ENCODE measurements at places on chromosomes 12 and 14. TPM values are rescaled to one million over a fixed set of nuclear protein-coding genes. Genes with fewer than 3 reads are reported as not detected.

PRICKLE1 gene
- 1.1 TPM for total RNA-seq

GRCh38 chr12:110853836-110854235 is 7.0 kb downstream of the CCDC63 start:
- DNase-seq = no peak
- peaks cover 4% of the 10 kb centered on the region for H3K4me1 ChIP-seq
- no peak overlapping the region for H3K27ac ChIP-seq
- H3K36me3 ChIP-seq = no peaks in the 10 kb centered on the region
- no peak overlapping the region for H3K4me3 ChIP-seq

DNA sequence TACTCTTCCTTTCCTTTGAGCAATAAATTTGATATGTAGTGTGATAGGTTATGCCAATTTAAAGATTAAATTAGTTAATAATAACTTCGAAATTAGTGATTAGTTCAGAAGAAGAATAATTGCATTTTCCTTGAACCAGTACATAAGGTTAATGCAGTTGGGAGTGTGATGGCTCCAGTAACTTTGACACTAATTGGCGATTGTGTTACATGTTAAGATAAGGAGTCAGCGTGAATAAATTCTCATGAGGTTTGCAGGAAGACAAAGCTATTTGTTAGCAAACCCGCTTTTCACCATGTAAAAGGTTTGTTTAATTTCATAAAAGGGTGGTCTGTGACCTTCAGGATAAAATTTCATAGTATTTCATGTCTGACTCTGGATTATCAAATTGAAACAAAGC is 1226.8 kb downstream of the SLC16A7 start:
- no peaks in the 10 kb centered on the region for H3K27me3 ChIP-seq
- H3K4me3 ChIP-seq = no peak overlapping the region
- no peak overlapping the region for H3K27ac ChIP-seq

APOLD1 gene
- 1.4 TPM for total RNA-seq

DNA sequence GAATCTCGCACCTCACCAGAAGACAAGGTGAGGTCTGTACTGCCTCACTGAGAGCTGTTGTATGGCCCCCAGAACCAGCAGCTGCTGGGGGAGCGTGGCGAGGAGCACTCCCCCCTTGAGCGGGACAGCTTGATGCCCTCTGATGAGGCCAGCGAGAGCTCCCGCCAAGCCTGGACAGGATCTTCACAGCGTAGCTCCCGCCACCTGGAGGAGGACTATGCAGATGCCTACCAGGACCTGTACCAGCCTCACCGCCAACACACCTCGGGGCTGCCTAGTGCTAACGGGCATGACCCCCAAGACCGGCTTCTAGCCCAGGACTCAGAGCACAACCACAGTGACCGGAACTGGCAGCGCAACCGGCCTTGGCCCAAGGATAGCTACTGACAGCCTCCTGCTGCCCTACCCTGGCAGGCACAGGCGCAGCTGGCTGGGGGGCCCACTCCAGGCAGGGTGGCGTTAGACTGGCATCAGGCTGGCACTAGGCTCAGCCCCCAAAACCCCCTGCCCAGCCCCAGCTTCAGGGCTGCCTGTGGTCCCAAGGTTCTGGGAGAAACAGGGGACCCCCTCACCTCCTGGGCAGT is 9.3 kb downstream of the CACNB3 start:
- peaks cover 23% of the 10 kb centered on the region for H3K36me3 ChIP-seq
- H3K27me3 ChIP-seq = no peaks in the 10 kb centered on the region
- H3K4me1 ChIP-seq = no peaks in the 10 kb centered on the region
- no peak overlapping the region for H3K4me3 ChIP-seq

- H3K27me3 ChIP-seq = no peaks in the 10 kb centered on the region
- no peaks in the 10 kb centered on the region for H3K36me3 ChIP-seq
- H3K4me1 ChIP-seq = no peaks in the 10 kb centered on the region
- H3K4me3 ChIP-seq = no peak overlapping the region
Measured at GRCh38 chr14:32510815-32511214, 181.7 kb downstream of the AKAP6 start.

DNA sequence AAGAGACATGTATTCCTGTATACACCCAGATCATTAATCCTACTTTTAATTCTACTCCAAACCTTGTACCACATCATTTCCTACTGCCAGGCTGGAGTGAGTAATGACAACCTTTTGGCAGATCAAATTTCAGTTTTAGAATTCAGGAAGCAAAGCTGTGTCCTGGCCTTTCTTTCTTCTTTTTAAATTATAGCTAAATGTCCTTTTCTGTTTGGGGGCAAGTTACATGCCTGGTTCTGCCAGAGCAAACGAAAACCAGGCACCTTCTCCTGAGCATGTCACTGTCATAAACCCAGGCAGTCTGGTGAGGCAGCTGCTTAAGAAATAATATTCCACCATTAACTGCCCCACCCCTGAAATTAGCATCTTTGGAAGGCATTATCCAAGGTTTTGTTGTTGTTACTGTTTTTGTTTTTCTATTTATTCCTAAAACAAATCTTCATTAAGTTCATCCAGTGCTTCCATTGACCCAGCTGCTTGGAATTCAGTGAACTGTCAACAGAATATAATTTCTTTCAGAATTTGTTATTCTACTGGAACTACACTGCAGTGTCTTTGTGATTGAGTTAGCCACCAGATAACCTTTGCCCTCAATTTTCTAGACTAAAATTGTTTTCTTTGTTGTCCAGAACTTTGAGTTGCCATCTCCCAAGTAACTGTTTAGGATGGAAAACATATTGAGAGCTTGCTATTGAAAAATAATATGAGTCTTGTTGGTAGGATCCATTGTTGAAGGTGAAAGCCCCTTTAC is 33.2 kb downstream of the SAMD4A start:
- H3K27me3 ChIP-seq = no peaks in the 10 kb centered on the region
- no peak overlapping the region for H3K4me3 ChIP-seq
- H3K4me1 ChIP-seq = peaks cover 9% of the 10 kb centered on the region
- H3K36me3 ChIP-seq = peaks cover 70% of the 10 kb centered on the region
- H3K27ac ChIP-seq = no peak overlapping the region

DNA sequence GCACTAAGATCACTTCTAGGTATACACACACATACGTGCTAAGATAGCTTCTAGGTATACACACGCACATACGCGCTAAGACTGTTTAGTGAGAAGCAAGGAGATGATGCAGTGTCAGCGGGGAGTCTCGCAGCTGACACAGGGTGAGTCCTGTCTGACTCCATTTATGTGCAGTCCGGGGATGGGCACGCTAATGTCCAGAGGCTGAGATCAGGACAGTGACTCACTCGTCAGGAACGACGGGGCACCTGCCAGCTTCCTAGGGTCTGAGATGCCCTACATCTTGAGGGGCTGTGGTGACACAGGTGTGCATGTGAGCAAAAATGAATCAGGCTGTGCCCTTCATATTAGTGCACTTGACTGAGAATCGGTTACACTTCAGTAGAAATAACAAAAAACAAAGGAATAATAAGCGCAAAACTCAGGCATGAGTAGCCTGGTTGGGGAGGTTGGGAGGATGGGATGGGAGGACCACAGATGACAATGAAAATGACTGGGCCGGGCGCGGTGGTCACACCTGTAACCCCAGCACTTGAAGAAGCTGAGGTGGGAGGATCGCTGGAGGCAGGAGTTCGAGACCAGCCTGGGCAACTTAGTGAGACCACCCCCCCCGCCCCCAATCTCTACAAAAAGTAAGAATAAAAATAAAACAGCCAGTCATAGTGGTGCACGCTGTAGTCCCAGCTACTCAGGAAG is 29.1 kb upstream of the ULK1 start:
- no peaks in the 10 kb centered on the region for H3K27me3 ChIP-seq
- H3K4me3 ChIP-seq = no peak overlapping the region
- H3K27ac ChIP-seq = no peak overlapping the region
- peaks cover 7% of the 10 kb centered on the region for H3K4me1 ChIP-seq
- no peaks in the 10 kb centered on the region for H3K36me3 ChIP-seq

GRCh38 chr14:66746316-66747006 is 238.5 kb downstream of the GPHN start:
- no peak overlapping the region for H3K27ac ChIP-seq
- H3K4me1 ChIP-seq = no peaks in the 10 kb centered on the region
- DNase-seq = peak; percentile 61
- H3K4me3 ChIP-seq = no peak overlapping the region

DNA sequence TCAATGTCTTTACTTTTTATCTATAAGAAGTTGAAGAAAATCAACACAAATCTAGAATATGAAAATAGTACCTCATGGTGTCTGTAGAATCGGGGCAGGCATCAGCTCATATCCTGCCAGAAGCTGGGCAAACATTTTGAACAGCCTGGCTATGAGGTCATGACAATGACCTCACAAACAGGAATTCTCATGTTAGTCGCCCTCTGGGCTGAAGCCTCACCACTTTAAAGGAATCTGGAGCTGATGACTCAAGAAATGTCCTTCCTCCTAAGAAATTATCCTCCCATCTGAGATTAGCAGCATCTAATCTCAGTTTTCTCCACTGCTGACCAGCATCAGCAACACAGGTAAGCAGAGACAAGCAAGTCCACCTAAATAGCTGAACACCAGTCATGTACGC is 27.1 kb downstream of the CLIP1 start:
- H3K4me3 ChIP-seq = no peak overlapping the region
- H3K27me3 ChIP-seq = no peaks in the 10 kb centered on the region
- H3K27ac ChIP-seq = no peak overlapping the region
- H3K4me1 ChIP-seq = peaks cover 14% of the 10 kb centered on the region

DNA sequence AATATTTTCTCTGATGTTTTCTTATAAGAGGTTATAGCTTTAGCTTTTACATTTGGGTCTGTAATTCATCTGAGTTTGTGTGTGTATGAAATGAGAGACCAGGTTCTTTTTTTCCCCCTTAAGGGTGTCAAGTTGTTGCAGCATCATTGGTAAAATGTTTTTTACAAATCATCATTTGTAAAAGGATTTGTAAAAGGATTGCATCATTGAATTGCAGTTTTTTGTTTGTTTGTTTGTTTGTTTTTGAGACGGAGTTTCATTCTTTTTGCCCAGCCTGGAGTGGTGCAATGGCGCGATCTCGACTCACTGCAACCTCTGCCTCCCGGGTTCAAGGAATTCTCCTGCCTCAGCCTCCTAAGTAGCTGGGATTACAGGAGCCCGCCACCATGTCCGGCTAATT is 31.1 kb downstream of the MAPKAPK5 start:
- no peak overlapping the region for H3K27ac ChIP-seq
- H3K4me3 ChIP-seq = no peak overlapping the region

DNA sequence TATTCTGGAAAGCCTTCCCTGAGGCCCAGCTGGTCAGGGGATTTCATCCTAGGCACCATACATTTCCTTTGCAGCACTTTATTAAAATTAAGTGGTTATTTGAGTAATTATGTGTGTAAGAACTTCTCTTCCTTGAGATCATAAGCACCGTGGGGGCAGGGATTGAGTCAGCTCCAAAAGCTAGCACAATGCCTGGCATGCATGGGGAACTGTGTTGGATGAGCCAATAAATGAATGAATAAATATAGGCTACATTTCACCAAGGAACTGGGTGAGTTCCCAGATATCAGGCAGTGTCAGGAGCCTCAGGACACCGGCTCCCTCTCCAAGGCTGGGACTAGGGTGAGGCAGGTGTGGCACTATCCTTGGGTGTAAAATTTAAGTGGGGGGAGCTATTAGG is 82.8 kb upstream of the FBXO21 start:
- DNase-seq = no peak
- no peaks in the 10 kb centered on the region for H3K27me3 ChIP-seq
- H3K4me1 ChIP-seq = peaks cover 11% of the 10 kb centered on the region
- H3K4me3 ChIP-seq = no peak overlapping the region
- no peaks in the 10 kb centered on the region for H3K36me3 ChIP-seq
- H3K27ac ChIP-seq = no peak overlapping the region

DNA sequence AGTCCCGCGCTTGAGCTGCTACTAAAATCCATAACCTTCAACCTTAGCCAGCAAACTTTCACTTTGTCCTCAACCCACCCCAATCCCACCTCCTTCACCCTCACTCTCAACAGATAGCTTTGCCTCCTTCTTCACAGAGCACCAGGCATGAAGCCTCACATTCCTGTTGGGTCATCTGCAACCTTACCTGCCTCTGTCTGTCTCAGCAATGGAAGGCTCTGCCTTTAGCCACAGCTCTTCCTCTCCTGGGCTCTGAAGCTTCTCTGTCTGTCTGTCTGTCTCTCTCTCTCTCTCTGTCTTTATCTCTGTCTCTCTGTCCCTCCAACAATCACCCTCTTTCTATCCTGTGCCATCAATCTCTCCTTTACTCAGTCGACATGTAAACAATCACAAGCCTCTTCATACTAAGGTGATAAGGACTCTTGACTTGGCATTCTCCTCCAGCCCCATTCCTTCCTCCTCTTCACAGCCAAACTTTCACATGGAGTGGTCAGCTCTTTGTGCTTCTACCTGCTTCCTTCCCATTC is 220.8 kb downstream of the SPTSSA start:
- no peak overlapping the region for H3K4me3 ChIP-seq
- no peaks in the 10 kb centered on the region for H3K36me3 ChIP-seq
- no peaks in the 10 kb centered on the region for H3K4me1 ChIP-seq
- H3K27ac ChIP-seq = no peak overlapping the region
- no peak for DNase-seq

SLC10A1 gene
- not detected for total RNA-seq

GRCh38 chr12:96235484-96235826 is 41.3 kb downstream of the ELK3 start:
- H3K4me1 ChIP-seq = no peaks in the 10 kb centered on the region
- no peak for DNase-seq
- no peak overlapping the region for H3K4me3 ChIP-seq
- H3K27me3 ChIP-seq = no peaks in the 10 kb centered on the region
- H3K36me3 ChIP-seq = no peaks in the 10 kb centered on the region

- H3K36me3 ChIP-seq = no peaks in the 10 kb centered on the region
- no peak for DNase-seq
- H3K4me3 ChIP-seq = no peak overlapping the region
- no peaks in the 10 kb centered on the region for H3K27me3 ChIP-seq
Measured at GRCh38 chr12:50537538-50537919, 32.7 kb downstream of the DIP2B start.

- peak overlapping the region; percentile 57 for H3K27ac ChIP-seq
- H3K36me3 ChIP-seq = no peaks in the 10 kb centered on the region
- no peak overlapping the region for H3K4me3 ChIP-seq
- H3K4me1 ChIP-seq = peaks cover 86% of the 10 kb centered on the region
Measured at GRCh38 chr12:117040496-117040895, 58.7 kb downstream of the TESC start.

OAS2 gene
- total RNA-seq = 6.3 TPM

PSMB11 gene
- not detected for total RNA-seq

DNA sequence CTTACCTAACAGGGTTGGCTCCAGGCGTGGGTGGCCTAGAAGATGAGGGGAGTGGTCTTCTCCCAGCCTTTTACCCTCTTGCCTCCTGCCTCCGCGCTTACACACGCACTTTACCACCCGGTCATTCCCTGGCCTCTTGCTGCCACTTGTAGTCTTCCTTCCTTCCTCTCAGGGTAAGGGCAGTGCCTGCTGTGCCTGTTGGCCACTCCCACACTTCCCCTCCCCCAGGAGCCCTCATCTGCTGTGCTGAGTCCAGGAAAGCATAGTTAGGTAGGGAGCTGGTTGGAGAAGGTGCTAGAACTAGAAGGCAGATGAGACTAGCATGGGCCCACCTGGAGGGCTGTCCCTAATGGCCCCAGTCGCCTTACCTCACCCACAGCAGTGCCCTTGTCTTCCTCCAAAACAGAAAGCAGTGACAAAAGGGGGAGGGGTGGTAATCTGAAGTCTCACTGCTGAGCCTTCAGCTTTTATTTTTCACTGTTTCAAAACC is 54.3 kb upstream of the SRSF5 start:
- peaks cover 25% of the 10 kb centered on the region for H3K4me1 ChIP-seq
- no peak overlapping the region for H3K4me3 ChIP-seq
- H3K27me3 ChIP-seq = no peaks in the 10 kb centered on the region
- no peak overlapping the region for H3K27ac ChIP-seq
- DNase-seq = no peak

- peak; percentile 46 for DNase-seq
- H3K27ac ChIP-seq = no peak overlapping the region
- H3K4me3 ChIP-seq = no peak overlapping the region
- no peaks in the 10 kb centered on the region for H3K36me3 ChIP-seq
- H3K27me3 ChIP-seq = no peaks in the 10 kb centered on the region
Measured at GRCh38 chr12:92593734-92594402, 108.9 kb upstream of the PLEKHG7 start.
